Right lobe of liver (tissue), 6 donors: ENCODE measurements at places on chromosomes 12 and 14. TPM values are rescaled to one million over a fixed set of nuclear protein-coding genes. Genes with fewer than 3 reads are reported as not detected.
A peak's percentile ranks its signal among the peaks of the same experiment; 100 is the strongest.

GRCh38 chr12:109571773-109572505, 1.4 kb downstream of the MMAB start:
- peak; percentile 74 for DNase-seq

DNA sequence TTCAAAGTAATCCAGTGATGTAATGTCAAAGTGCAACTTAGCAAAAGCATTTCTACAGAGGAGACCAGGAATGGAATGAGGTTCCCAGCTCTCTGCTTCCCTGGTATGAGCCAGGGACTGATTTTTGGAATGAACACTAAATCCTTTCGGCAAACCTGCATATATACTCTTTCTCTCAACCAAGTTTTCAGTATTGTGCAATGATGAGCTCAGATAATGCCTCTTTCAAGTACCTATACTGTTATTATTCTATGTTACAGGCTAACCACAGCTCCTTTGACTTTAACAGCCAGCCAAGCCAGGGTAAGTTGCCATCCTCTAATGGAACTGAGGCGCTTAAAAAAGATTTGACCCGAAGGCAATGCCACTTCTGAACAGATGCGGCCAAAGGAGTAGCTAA, 104.9 kb upstream of the FSCB start:
- DNase-seq = no peak

DNA sequence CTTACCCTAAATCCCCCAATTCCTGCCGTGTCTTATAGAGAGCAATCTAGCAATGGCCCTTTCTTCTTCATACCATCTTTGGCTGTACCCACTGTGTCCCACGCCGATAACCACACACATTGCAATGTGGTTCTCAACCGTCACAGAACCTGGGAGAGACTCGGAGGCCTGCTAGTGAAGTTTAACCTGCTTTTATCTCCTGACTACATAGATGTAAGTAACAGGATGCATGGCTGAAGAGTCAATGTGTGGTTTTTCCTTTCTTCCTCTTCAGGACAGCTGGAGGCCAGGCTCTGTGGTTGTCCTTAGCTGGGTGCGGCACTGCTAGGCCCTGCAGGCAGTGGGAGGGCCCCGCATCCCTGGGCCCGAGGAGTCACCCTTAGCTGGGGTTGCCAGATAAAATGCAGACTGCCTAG, 51.3 kb downstream of the ZNF664 start:
- DNase-seq = no peak

The ANO2 gene
- total RNA-seq = 0.32 TPM

DNA sequence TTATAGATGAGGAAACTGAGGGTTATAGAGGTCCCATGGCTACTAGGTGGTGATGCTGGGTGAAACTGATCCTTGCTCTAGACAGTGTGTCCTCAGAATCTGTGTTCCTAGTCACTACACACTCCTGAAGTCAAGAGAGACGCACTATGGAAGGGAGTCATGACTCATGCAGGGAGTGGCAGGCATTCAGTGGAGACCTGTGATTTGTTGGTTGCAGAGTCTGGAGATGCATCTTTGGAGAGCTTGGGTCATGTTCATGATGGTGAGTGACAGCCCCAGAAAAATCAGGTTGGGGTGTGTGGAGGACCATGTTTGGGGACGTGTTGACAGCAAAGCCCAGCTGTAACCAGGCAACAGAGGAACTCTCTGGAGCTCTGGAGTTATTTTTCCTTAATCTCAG, 38.0 kb upstream of the FBXO21 start:
- no peak for DNase-seq

GRCh38 chr12:32052212-32052713, 54.4 kb upstream of the BICD1 start:
- DNase-seq = no peak

- no peak for DNase-seq
Measured at GRCh38 chr14:102095871-102096568, 9.2 kb upstream of the HSP90AA1 start.

DNA sequence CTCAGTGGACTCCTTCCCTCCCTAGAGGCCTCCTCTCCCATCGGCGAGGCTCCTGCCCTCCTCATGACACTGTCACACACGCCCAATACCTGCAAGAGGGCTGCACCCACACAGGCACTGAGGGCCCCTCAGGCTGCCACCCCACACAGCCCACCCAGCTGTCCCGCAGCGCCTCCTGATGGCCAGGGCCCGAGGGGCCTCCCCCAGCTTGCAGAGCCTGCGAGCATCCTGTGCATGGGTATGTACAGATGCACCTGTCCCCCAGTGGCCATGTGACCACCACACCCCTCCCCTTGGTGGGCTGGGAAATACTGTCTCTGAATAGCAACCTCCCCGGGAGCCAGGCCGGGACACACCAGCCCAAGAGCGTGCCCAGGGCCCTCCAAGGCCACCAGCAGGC, 19.0 kb upstream of the NUDT14 start:
- no peak for DNase-seq

DNA sequence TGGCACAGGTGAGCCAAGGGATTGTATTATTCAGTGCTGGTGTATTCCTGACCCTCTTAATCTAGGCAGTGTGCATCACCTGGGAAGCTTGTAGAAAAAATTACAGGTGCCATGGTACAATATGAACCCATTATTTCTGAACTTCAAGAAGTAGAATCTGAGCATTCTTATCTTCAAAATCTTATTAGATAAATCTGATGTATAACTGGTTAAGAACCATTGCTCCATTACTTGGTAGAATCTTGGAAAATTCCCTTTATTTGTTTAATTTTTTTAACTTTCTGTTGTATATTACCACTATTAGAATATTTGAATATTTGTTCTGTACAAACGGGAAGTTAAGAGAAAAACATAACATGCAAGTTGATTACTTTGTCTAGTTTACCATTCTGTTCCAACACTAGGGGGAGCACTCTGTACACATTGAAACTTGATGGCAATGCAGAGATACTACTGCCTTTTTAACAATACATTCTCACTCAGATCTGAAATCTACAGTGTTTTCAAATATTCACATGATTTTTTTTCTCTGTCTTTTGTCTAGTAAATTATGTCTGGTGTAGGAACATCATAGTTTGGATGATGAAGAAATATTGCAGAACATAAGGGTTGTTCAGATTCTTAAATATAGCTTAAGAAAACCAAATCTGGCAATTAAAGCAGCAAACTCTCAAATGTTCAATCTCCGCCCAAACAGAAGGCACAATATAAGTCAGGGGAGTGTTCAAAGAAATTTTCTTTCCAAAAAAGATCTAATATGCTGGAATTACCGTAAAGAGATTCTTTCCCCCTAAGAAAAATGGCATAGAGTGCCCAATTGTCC, 196.6 kb downstream of the PCNX1 start:
- no peak for DNase-seq

GRCh38 chr14:92247341-92247740, 75.6 kb upstream of the SLC24A4 start:
- DNase-seq = no peak

The KLRC1 gene
- 0.20 TPM for total RNA-seq

GRCh38 chr12:65894624-65895390, 70.5 kb downstream of the HMGA2 start:
- DNase-seq = no peak

DNA sequence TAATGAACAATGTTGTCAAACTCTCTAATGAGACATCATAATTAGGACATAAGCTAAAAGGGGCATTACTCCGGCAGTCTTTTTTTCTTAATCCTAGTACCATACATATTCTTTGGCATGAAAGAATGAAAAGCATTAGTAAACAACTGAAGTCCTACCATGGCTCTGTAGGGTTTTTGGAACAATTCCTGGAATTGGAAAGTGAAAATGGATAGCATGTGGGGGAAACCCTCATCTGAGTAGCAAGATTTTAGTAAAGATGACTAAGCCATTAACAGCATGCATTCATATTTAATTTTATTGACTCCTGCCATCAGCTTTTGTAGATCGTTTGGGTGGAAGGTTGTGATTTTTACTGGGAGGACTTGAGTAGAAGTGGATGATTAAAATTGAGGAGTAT, 216.2 kb upstream of the PDZRN4 start:
- DNase-seq = no peak

- no peak for DNase-seq
Measured at GRCh38 chr12:2288471-2288870, 235.7 kb downstream of the CACNA1C start.

- DNase-seq = peak; percentile 57
Measured at GRCh38 chr12:12999271-12999958, 650 bp downstream of the HEBP1 start.

DNA sequence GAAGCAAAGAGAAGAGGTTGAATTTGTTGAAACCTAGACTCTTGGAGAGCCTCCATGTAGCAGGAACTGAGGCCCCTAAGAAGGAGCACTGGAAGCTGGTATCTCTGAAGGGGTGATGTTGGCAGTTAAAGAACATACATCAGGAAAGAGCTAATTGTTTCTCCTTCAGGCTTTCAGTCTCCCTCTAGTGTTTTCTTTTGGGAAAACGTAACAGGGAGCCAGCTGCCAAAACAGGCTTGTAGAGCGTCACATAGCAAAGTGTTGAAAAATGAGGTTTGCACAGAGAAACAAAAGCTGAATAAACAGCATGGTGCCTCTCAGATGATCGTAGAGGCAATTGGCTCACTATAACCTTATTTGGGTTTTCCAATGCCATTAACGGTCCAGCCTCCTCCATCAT, 46.9 kb upstream of the CAND1 start:
- DNase-seq = no peak

DNA sequence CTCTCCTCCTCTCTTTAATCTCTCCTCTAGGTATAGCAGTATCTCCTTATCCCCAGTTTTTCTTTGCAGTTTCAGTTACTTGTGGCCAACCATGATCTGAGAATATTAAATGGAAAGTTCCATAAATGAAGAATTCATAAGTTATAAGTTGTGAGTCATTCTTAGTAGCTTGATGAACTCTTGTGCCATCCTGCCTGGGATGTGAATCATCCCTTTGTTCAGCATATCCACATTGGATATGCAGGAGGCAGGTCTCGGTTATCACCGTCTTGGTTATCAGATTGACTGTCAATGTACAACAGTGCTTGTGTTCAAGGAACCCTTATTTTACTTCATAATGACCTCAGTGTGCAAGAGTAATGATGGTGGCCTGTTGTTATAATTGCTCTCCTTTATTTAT, 134.0 kb downstream of the TMEM117 start:
- DNase-seq = no peak

DNA sequence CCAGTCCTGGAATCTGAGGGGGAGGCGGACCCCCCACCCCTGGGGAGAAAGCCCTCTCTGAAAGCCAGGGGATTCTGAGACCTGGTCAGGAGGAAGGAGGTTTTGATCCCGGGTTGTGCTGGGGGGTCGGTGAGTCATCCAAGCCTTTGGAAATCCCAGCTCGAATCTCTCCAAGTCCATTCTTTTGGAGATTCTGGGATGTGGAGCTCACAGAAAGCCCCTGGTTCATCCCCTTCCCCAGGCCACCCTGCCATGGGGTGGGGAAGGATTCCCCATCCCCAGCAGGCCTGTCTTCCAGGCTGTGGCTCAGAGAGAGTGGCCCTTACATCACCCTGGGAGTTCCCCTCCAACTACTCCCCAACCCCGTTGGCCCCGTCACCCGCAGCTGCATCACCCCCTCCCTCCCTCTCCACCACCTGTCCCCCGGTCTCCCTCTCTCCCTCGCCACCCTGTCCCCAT, 14.3 kb downstream of the EXOC3L4 start:
- DNase-seq = no peak
